ENCODE measurements at places on chromosomes 6 and 20. TPM values are rescaled to one million over a fixed set of nuclear protein-coding genes. Genes with fewer than 3 reads are reported as not detected.

FOXC1 gene
- total RNA-seq = not detected

MOG gene
- not detected for total RNA-seq

GRCh38 chr6:54284161-54284860 lies 23.9 kb upstream of the TINAG start:
- DNase-seq = no peak
- no peak overlapping the region for H3K4me3 ChIP-seq
- H3K27ac ChIP-seq = no peak overlapping the region
- H3K36me3 ChIP-seq = no peaks in the 10 kb centered on the region
- H3K4me1 ChIP-seq = no peaks in the 10 kb centered on the region

DNA sequence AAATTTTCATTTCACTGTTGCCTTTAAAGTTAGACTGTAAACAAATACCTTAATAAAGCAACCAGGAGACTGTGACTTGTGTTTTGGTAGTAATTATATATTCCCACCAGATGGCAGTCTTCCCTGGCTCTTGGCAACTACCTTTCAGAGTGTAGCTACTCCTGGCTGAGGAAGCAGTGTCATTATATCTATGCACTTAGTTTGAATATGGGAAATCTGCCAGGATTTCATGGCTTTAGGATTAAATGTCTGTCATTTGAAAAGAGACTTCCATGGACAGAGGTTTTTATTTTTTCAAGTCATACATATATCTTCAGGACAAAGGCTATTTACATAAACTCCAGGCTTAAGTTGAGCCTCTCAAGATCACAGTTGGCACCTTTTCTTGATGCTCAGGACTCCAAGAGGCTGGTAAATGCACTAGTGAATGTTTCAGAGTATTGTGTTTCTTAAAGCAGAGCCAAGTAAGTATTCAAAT lies 160.1 kb downstream of the C6orf58 start:
- no peak overlapping the region for H3K27ac ChIP-seq
- peak; percentile 59 for DNase-seq

DNA sequence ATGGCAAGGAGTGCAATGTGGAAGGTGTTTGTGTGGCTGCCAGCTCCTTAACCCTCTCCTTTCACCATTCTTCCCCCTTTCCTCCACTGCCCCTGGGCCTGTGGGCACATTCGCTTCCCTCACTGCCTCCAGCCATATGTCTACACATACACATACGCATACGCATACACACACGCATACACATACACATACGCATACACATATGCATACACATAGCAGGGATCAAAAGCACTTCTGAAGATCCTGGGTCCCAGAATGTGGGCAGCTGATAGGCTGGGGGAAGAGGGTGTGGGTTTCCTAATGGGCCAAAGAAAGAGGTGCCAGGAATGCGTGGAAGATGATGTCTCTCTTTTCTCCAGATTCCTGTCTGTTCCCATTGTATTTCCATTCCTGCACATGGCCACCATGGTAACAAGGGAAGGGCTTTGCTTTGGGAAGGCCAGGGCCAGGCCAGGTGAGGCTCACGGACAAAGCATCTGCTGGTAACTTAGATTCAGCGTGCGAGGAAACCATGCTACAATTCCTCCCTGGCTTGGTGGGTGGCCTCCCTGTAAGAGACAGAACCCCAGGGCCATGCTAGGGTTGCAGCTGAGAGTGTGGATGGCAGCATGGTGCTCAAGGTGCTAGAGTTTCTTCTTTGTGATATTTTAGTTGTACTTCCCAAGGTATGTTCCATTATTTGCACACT lies 44.8 kb upstream of the GTSF1L start:
- H3K27ac ChIP-seq = no peak overlapping the region
- peaks cover 43% of the 10 kb centered on the region for H3K27me3 ChIP-seq
- no peaks in the 10 kb centered on the region for H3K36me3 ChIP-seq
- no peaks in the 10 kb centered on the region for H3K4me1 ChIP-seq
- DNase-seq = no peak

POM121L2 gene
- not detected for total RNA-seq

DNA sequence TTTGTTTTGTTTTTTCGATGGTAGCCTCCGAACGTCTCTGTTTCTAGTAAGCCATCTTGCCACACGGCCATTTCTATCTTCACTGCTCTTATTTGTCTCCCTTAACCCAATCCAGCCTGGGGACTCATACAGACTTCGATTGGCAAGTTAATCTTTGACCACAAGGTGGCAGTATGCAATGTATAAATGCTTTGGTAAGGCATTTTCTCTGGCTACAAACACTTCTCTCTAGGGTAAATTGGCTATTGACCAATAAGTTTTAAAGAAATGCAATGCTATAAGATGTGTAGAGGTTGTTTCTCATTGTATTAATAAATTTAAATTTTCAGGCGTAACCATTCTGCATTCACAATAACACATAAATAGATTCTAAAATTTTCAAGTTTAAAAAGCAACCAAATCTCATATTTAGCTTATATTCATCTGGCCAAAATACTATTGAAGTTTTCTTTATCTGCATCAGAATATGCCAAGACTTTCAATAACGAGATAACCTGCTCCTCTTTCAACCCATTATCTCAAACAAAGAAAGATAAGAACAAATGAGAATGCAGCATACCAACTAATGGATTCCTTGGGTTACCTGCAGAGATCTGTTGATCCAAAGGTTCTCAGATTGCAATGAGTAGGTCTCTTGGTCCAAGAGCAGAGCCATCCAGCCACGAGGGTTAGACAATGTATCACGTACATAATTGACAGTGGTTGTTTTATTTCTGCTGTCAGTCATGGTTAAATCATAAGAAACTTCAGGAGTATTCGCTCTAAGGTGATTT lies 231.9 kb downstream of the PKHD1 start:
- H3K36me3 ChIP-seq = no peaks in the 10 kb centered on the region
- DNase-seq = peak; percentile 41
- H3K4me1 ChIP-seq = no peaks in the 10 kb centered on the region
- H3K27ac ChIP-seq = no peak overlapping the region

ZC3H12D gene
- total RNA-seq = 6.1 TPM

DNA sequence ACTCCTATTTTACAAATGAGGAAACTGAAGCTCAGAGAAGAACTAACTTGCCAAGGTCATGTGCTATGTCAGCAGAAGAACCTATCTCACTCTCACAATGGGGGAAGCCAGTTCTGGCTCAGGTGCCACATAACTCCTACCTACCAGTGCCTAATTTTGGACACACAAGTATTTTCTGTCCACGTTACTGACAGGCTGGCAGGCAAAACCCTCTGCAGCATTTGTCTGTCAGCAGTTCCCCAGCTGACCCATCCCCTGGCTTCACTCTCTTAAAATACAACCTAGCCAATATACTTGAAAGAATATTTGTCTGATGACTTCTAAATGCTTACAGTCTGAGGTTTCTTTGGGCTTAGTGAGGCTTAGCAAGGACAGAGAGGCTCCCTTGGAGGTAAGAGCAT lies 15.5 kb downstream of the GSS start:
- H3K4me3 ChIP-seq = no peak overlapping the region
- no peak overlapping the region for H3K27ac ChIP-seq
- no peak for DNase-seq
- H3K4me1 ChIP-seq = no peaks in the 10 kb centered on the region
- H3K27me3 ChIP-seq = no peaks in the 10 kb centered on the region

GNMT gene
- 1.1 TPM for total RNA-seq

DNA sequence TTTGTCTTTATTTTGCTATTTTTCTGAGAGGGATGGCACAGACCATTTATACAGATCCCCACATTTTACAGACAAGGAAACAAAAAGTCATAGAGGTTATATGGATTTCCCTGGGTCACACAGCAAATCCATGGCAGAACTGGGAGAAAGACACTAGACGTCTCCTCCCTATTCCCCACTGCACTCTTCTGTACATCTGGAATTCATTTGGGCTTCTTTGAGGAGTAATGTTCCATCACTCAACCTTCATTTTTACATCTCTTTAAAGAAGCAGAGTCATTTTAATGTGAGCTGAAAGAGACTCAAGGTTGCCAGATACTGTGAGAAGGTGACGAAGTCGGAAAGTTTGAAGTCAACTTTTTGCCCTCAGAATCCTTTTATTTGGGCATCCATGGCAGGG lies 207.3 kb downstream of the OTOR start:
- H3K27ac ChIP-seq = no peak overlapping the region
- H3K4me1 ChIP-seq = no peaks in the 10 kb centered on the region
- DNase-seq = no peak
- H3K27me3 ChIP-seq = no peaks in the 10 kb centered on the region
- no peaks in the 10 kb centered on the region for H3K36me3 ChIP-seq
- H3K4me3 ChIP-seq = no peak overlapping the region

AVP gene
- total RNA-seq = not detected

C20orf141 gene
- not detected for total RNA-seq

CLDN20 gene
- not detected for total RNA-seq

GRCh38 chr6:30544666-30545272 lies 11.5 kb downstream of the GNL1 start:
- DNase-seq = peak; percentile 42
- H3K36me3 ChIP-seq = peaks cover 36% of the 10 kb centered on the region
- no peak overlapping the region for H3K27ac ChIP-seq
- peaks cover 34% of the 10 kb centered on the region for H3K4me1 ChIP-seq
- no peak overlapping the region for H3K4me3 ChIP-seq
- no peaks in the 10 kb centered on the region for H3K27me3 ChIP-seq

DNA sequence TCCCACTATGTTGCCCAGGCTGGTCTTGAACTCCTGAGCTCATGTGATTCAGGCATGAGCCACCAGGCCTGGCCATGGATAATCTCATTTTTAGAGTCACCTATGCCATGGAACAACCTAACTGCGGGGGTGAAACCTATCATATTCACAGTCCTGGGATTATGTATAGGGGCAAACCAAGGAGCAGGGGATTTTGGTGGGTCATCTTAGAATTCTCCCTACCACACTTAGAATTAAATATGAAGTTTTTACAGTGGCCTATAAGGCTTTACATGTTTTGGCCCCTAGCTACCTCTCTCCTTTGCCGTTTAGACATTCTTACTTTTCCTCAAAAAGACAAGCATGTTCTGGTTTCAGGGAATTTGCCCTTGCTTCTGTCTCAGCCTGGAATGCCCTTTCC lies 20.6 kb upstream of the VEGFA start:
- no peak overlapping the region for H3K4me3 ChIP-seq
- DNase-seq = no peak
- no peaks in the 10 kb centered on the region for H3K36me3 ChIP-seq

DNA sequence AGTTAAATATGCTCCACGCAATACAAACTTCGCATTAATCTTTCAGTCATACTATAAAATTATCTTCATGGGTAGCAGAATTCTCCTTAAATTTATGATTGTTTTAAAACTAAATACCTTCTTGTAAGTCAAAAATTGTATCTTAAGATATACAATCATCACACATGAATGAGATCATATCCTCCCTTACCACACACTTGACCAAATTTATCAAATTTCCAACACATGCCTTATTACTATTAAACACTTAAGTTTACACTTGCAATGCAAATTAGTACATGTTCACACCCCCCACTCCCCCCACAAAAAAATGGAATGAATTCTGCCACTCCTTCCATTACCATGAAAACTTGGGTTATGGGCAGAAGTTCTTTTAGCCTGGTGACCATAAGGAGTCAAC lies 13.8 kb downstream of the RANBP9 start:
- no peaks in the 10 kb centered on the region for H3K27me3 ChIP-seq
- DNase-seq = no peak
- H3K4me1 ChIP-seq = peaks cover 51% of the 10 kb centered on the region
- peaks cover 48% of the 10 kb centered on the region for H3K36me3 ChIP-seq
- no peak overlapping the region for H3K27ac ChIP-seq

All from activated CD8-positive, alpha-beta T cell treated with anti-CD3 and anti-CD28 coated beads, Interleukin-2, amount 10 ng/mL, durations not matched to agents 7 days and 5 days (primary cell).